ENCODE measurements at places on chromosomes 6 and 20. TPM values are rescaled to one million over a fixed set of nuclear protein-coding genes. Genes with fewer than 3 reads are reported as not detected.

The VNN1 gene
- total RNA-seq = not detected

The ID4 gene
- 41.0 TPM for total RNA-seq

The SAPCD1 gene
- not detected for total RNA-seq

The PTGIS gene
- 178 TPM for total RNA-seq

- DNase-seq = no peak
These were observed 39.7 kb downstream of the PIM1 start for GRCh38 chr6:37209461-37210205.

DNA sequence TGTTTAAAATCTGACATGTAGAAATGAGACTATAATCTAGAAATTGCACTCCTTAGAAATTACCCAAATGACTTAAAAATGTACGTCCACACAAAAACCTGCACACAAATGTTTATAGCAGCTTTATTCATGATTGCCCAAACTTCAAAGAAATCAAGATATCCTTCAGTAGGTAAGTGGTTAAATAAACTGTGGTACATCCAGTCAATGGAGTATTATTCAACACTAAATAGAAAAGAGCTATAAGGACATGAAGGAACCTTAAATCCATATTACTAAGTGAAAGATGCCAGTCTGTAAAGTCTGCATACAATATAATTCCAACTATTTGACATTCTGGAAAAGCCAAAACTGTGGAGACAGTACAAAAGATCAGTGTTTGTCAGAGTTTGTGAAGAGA, 513.4 kb downstream of the PKHD1 start:
- DNase-seq = no peak

DNA sequence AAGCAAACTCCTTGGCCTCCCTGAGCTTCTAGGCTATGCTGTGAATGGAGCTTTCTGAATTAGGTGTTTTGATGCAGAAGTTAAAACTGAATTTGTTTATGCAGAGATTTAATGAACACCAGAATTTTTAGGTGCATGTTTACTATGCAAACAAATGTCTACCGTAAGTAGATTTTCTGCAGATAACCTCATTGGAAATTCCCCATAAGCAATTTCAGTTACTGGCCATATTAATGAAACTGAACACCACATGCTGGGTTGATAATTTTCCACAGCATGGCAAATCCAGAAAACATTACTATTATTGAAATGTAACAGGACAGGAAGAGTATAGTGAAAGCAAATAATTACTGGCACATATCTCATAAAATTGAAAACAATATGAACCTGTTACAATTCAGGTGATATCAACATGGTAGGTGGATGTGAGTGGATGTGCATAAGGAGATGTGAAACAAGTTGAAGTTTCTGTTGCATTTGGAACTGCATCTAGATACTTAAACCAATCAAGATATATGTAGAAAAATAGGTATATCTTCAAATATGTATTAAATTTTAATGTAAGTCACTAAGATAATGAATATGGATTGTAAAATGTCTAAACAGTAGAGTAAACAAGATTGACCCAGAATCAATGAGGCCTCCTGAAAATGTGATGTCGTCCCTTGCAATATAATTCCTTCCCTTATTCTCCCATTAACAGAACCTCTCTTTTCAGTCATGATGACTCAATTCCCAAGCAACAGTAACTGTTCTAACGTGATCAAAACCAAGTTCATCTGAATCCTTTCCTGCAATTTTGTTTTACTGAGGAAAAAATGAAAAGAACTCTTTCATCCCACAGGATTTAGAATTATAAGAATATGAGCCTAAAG, 11.0 kb downstream of the PTCHD4 start:
- DNase-seq = peak; percentile 35

GRCh38 chr6:73394577-73395354, at the start of gene DDX43:
Gene DDX43, plus strand, starts transcription at chr6:73394828. Its CDS starts 78 bp downstream, at chr6:73394906.
- peak; percentile 58 for DNase-seq

GRCh38 chr6:32087574-32088486, 21.3 kb downstream of the TNXB start:
- no peak for DNase-seq

GRCh38 chr6:151209071-151209831, 30.5 kb upstream of the AKAP12 start:
- peak; percentile 64 for DNase-seq

- peak; percentile 64 for DNase-seq
These were observed 38.0 kb downstream of the C20orf203 start for GRCh38 chr20:32635764-32636163.

DNA sequence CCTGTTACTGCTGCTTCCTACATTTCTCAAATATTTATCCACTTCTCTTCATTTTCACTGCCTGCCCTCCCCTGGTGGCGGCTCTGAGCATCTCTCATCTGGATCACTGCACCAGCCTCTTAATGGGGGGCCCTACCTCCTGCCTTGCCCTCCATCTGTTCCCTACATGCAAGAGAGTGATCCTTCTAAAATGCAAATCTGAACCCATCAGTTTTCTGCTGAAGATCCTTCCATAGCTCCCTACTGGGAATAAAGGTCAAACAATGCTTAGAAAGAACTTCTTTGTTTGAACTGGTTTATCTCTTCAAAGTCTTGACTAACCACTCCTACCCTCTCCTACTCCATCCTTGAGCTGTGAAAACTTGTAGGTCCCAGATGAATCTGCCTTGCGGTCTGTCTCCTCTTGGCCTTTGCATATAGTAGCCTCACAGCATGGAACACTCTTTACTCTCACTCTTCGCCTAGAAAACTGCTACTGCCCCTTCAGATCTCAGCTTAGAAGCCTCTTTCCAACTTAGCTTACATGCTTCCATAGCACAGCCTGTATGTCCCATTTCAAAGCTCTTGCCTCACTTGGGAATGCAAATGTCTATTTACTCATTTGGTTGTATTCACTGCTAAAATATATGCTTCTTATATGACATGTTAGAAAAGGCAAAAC, 119.3 kb downstream of the QRSL1 start:
- no peak for DNase-seq

GRCh38 chr6:149857541-149857940, 6.6 kb downstream of the LRP11 start:
- DNase-seq = no peak

- peak; percentile 59 for DNase-seq
These were observed 15.8 kb downstream of the SPTLC3 start for GRCh38 chr20:13024596-13024995.

DNA sequence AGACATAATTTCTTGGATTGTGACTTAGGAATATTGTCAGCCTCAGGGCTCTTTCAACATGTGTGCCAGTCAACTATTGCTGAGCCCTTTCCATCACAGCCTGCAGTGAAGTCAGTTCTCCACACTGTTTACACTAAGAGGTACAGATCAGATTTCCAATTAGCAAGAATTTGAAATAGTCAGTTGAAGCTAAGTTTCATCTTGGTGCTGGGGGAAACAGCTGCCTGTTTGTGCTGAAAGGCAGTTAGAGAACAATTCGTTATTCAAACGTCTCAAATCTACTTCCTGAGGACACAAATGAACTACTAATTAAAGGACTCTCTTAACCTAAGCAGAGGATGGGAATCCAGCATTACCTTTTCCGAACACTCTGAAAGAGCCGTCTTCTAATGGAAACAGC, 25.9 kb downstream of the ADGRF1 start:
- no peak for DNase-seq

DNA sequence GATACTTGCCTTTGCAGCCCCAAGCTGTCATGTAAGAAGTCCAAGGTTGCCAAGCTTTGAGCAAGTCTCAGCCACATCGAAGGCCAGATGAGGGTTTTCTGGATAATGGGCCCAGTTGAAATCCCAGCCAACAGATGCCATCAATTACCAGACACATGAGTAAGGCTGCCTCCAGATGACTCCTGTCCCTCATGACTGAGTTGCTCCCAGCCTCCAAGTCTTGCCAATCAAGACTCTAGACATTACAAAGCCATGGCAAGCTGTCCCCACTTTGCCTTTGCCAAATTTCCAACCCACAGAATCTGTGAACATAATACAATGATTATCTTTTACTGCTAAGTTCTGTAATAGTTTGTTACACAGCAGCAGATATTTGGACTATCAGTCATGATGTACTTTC, 76.8 kb upstream of the ARMC2 start:
- peak; percentile 78 for DNase-seq

- no peak for DNase-seq
These were observed 15.6 kb upstream of the SNRPB2 start for GRCh38 chr20:16714242-16714641.

DNA sequence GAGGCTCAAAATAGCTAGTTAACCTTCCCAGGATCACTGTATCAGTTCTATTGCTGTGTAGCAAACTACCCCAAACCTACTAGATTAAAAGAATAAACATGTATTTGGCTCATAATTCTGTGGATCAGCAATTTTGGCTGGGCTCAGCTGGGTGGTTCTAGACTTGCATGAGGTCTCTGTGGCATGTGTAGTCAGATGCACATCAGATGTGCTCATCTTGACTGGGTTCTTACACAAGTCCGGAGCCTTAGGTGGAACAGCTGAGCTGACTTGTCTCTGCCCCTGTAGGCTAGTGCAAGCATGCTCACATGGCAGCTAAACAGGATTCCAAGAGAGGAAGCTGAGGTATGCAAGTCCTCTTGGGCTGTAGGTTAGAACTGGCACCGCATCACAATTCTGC, 173.2 kb upstream of the PRND start:
- DNase-seq = no peak

- no peak for DNase-seq
These were observed 29.9 kb upstream of the BACH2 start for GRCh38 chr6:90326404-90327057.

GRCh38 chr6:37538107-37538506, 38.4 kb upstream of the CCDC167 start:
- peak; percentile 36 for DNase-seq

DNA sequence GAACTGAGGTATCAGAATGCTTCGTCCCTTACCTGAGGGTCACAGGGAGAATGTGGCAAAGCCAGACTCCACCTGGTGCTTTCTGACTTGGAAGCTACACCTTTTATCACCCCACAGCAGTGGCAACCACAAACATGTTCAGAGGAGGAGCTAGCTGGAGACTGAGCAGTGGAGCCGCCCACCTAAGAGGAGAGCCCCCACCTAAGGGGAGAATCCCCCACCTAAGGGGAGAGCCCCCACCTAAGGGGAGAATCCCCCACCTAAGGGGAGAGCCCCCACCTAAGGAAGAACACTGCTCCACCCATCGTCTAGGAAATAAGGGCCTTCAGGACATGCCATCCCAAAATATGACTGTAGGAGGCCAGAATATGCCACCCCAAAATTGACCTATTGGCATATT, 4.0 kb downstream of the SLC52A3 start:
- no peak for DNase-seq

- DNase-seq = no peak
These were observed 2.0 kb upstream of the THBS2 start for GRCh38 chr6:169255643-169256042.

DNA sequence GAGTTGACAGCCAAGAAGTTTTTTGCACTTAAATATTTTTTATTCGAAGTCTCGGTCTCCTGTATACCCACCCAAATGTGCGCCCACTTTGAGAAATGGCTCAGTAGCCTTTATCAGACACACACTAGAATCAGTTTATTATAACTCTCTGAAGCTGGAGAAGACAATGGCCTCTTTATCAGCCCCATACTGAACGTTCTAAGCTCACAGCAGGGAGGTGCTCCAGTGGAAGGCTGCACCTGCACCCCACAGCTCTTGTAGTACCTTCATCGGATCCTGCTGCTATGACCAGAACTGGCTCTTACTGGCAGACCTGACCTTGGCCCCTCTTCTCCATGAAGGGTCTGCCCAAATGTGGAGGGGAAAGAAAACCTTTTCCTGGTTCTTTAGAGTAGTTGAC, 165.0 kb upstream of the SCGN start:
- no peak for DNase-seq

DNA sequence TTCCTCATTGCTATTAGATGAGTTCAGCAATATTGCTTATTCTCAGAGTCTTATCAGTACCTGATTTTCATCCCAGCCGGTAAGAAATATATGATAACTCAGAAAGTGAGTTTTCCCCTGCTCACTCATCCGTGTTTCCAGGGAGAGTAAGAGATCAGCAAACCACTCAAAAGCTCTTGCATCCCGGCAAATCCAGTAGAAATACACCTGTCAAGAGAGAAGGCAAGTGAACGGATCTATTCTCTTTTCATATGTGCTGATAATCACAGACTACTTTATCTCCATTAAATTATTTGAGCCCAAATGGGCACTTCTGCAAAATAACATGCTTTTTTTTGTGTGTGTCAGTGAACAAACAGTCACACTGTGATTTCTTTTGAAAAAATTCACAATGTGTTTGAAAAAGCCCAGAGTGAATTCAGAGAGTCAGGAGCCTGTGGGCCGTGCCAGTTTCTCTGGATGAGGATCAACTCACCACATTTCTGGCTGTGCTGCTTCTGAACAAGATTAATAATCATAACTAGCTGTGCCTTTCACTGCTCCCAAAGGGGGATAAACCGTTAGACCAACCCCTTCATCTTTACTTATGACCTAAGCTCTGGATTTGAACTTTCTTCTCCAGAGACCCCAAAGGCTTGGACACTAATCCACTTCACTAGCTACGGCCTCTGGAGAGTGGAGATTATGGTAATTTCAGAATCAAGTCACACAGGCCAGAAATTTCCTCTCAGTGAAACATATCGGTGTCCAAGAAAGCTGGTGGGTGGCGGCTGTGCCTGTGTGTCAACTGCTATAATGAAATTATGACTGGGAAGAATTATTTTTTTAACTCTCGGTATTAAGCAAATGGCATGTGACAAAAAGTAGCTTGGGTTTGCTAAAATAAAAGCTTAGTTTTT, 44.2 kb downstream of the NOX3 start:
- DNase-seq = no peak

- peak; percentile 34 for DNase-seq
These were observed 493 bp downstream of the CRYBG1 start for GRCh38 chr6:106360989-106361430.

GRCh38 chr6:26053992-26054780, 33.0 kb upstream of the HFE start:
- DNase-seq = peak; percentile 50

DNA sequence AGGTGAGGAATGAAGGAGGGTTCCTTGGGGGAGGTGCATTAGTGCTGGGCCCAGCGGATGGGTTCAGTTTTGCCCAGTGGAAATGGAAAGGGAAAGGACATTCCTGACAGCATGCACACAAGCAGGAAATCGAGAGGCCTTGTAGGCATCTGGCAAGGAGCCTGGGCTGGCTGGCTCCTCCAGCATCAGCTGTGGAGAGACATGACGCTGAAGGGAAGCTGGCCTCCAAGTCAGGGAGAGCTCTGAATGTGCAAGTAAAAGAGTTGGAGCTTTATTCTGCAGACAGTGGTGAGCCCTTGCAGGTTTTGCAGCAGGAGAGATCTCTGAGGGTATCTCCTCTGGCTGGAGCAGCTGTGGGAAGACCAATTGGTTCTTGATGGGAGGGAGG, 154.3 kb downstream of the MRPL14 start:
- DNase-seq = peak; percentile 96

Data from GM23248 (cell line).